ENCODE measurements at places on chromosomes 4 and X. TPM values are rescaled to one million over a fixed set of nuclear protein-coding genes. Genes with fewer than 3 reads are reported as not detected.

GRCh38 chr4:77010841-77011354 is 61.3 kb downstream of the SEPTIN11 start:
- DNase-seq, result no peak

- DNase-seq, result no peak
These were observed 138.5 kb downstream of the GRIA3 start for GRCh38 chrX:123322536-123322935.

CCSER1 gene
- 88.0 TPM for total RNA-seq

DNA sequence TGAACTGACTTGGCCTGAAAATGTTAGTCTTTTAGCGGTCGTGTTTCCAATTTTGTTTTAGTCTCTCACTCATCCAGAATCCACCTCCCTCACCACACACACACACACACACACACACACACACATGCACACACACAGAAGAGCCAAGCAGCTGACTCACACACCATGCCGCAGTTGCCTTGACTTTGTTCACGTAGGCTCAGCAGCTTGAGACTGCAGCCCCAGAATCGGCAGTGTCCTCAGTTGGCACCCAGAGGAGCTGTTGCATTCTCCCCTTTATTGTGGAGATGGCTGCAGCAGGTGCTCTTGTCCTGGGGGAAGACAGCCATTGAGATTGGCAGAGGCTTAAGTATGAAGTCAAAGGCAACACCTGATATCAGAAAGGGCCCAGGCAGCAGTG is 20.9 kb upstream of the XPNPEP2 start:
- DNase-seq, result no peak

FHDC1 gene
- total RNA-seq, result 7.1 TPM

- no peak for DNase-seq
These were observed 50.6 kb upstream of the RAPGEF2 start for GRCh38 chr4:159052315-159052714.

DNA sequence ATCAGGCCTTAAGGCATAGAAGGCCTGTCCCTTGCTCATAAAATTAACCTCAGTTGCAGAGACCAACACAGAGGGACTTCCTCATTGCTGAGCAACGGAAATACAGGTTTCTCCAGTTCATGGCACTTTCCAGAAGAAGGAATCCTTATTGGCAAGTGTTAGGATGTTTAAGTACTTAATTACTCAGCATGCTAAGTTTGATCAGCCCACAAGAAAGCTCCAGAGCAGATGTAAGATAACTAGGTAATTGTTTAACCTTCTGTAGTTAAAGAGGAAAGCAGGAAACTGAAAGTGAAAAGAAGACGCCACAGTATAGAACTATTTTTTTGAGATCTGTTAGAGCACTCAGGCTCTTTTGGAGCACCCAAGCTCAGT is 33.5 kb downstream of the SMS start:
- peak; percentile 40 for DNase-seq

GRCh38 chrX:47605024-47605423 is 14.6 kb downstream of the SYN1 start:
- DNase-seq, result no peak

DNA sequence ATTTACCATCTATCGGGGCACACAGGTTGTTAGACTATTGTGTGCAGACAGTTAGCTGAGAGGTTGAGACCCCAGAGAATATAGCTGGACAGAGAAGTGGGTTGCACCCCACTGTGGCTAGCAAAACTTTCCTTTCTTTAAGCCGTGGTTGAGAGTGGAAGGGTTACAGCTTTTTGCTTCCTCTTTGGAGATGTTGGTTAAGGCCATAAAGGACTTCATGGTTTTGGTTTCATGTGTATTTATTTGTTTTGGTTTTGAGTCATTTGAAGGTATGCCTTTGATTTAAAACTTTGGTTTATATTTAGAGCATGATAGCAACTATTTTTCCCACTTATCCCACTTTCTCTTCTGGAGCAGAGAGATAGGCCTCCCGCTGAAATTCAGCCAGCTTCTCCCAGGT is 274.3 kb upstream of the IL1RAPL1 start:
- no peak for DNase-seq

GPM6B gene
- 47.2 TPM for total RNA-seq

DNA sequence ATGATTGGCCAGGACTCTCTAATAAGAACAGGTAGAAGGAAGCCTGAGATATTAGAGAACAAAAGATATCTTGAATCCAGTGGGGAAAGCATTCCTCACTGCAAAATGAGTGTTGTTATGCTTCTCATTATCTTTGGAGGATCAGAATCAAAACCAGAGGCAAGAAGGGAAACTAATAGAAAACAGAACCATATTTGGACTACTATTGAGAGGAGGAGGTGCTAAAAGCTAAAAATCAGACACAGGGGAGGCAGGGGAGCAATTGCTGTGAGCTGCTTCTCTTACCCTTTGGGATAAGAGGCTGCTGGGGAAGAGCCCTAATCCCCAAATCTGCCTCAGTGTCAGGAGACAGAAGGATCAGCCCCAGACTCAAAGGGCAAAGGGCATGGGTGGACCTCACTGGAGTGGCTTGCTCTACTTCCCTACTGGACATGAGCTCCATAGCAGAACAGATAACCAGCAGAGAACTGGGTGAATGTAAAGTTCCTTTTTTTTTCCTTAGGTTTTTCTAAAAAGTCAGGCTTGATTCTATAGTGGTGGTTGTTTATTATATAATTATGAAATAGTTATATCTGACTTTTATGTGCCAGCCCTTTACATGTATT is 60.1 kb downstream of the SEPTIN11 start:
- DNase-seq, result no peak

DNA sequence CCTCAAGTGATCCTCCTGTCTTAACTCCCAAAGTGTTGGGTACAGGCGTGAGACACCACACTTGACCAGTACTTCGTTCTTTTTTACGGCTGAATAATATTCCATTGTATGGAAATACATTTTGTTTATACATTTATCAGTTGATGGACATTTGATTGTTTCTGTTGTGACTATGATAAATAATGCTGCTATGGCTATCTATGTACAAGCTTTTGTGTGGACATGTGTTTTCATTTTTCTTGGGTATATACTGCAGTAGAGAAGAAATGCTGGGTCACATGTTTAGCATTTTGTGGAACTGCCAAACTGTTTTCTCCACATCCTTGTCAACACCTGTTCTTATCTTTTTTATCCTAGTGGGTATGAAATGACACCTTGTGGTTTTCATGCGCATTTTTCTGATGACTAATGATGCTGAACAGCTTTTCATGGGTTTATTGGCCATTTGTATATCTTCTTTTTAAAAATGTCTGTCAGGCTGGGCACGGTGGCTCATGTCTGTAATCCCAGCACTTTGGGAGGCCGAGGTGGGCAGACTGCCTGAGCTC is 37.3 kb downstream of the SAT1 start:
- DNase-seq, result no peak

DNA sequence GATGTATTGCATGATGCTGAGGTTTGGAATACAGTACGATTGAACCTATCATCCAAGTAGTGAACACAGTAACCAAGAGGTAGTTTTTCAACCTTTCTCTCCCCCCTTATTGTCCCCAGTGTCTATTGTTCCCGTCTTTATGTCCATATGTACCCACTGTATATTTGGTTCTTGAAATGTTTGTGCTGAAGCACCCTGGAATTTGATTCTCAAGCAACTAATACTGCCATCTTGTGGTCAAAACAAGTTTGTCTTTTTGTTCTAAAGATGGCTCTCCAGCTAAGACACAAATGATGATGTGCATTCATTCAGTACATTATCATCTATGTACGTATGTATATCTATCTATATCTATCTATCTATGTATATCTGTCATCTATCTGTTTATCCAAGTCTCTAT is 33.5 kb upstream of the DCX start:
- no peak for DNase-seq

DNA sequence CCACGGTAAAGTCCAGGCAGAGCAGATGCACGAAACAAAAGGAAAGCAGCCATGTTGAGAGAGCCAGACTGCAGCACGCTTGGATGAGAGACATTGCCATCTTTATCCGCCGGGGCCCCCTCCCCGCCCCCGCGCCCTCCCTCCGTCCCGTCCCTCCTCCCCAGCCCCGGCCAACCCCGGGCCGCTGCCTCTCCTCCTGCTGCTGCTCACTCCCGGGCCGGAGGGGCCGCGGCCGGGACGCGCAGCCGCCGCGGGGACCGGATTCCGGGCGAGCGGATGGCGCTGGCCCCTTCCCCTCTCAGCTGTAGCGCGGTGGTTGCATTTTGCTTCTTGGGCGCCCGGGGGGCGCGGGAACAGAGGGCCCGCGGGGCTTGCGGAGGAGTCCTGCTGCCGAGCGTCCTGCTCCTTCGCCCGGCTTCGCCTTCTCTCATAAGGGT is 542 bp downstream of the RNF150 start:
- no peak for DNase-seq

- no peak for DNase-seq
These were observed 21.3 kb downstream of the ETDA start for GRCh38 chrX:135273162-135273561.

GRCh38 chr4:83558680-83559079 is 22.8 kb downstream of the GPAT3 start:
- no peak for DNase-seq

- DNase-seq, result no peak
These were observed 481.8 kb downstream of the FGF13 start for GRCh38 chrX:138229718-138230117.

GRCh38 chr4:27763830-27764525 is 903.3 kb downstream of the STIM2 start:
- DNase-seq, result no peak

DNA sequence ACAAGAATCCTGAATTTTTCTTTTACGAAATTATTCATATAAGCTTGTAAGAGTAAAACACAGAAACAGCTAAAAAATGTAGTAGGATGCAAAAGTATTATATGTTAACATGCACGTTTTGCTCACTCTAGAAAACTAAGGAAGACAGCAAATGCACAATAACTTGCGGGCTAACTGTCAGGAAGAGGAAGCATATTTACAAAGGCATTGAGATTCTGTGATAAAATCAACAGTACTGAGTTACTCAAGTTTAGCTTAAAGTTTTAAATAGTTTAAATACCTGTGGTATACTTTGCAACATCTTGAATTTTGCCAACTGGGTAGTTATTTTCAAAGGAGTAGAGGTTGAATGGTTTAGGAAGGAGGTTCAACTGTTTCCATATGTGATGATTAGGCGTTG is 37.0 kb downstream of the SH2D1A start:
- DNase-seq, result no peak

DNA sequence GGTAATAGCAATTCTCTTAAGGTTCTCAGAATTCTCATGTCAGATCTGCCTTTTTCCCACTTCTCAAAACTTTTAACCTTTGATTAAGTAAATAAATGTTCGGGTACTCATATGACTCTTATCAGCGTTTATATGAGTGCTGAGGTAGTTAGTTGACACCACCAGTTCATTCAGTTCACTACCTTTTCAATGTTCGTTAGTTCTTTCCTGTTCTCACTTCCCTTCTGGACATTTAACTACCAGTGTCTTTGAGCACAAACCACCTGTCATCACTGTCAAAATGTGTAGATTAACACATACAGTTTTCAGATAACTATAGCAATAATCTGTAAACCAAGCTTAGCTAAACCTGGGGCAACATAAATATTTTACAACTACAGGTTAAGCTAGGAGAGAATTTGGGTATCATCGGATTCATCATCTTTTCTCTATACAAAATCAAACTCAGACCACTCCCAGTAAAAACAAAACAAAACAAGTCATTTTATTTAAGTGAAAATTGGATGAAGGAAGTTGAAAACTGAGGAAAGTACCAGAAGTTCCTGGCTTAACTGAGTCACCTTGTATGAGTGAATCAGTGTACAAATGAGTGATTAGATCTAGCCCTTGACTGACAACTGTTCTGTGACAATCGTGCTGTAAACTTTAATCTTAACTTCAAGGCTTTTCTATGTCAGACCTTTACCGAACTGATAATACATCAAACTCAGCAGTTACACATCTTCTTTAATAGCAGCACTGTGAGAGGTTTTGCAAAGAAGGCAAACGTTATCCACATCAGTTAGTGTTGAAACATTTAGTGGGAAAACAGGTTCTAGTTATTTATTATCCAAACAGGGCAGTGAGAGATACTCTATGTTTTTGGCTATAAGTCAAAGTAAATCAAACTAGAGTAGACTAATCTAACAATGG is 41.9 kb downstream of the ARHGEF38 start:
- peak; percentile 40 for DNase-seq

IL1RAPL2 gene
- 3.3 TPM for total RNA-seq

GRCh38 chrX:30592831-30593230 is 15.3 kb upstream of the TASL start:
- DNase-seq, result no peak

BLTP1 gene
- total RNA-seq, result 221 TPM

DNA sequence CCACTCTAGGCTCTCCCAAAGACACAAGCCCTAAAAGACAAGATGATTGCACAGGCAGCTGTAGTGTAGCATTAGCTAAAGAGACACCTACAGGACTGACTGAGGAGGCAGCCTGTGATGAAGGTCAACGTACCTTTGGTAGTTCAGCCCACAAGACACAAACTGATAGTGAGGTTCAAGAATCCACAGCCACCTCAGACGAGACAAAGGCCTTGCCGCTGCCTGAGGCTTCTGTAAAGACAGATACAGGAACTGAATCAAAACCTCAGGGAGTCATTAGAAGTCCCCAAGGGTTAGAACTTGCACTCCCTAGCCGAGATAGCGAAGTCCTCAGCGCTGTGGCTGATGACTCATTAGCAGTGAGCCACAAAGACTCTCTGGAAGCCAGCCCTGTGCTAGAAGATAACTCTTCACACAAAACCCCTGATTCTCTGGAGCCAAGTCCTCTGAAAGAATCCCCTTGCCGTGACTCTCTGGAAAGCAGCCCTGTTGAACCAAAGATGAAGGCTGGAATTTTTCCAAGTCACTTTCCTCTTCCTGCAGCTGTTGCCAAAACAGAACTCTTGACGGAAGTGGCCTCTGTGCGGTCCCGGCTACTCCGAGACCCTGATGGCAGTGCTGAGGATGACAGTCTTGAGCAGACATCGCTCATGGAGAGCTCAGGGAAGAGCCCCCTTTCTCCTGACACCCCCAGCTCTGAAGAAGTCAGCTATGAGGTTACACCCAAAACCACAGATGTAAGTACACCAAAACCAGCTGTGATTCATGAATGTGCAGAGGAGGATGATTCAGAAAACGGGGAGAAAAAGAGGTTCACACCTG is 306.3 kb downstream of the ANK2 start:
- no peak for DNase-seq

DNA sequence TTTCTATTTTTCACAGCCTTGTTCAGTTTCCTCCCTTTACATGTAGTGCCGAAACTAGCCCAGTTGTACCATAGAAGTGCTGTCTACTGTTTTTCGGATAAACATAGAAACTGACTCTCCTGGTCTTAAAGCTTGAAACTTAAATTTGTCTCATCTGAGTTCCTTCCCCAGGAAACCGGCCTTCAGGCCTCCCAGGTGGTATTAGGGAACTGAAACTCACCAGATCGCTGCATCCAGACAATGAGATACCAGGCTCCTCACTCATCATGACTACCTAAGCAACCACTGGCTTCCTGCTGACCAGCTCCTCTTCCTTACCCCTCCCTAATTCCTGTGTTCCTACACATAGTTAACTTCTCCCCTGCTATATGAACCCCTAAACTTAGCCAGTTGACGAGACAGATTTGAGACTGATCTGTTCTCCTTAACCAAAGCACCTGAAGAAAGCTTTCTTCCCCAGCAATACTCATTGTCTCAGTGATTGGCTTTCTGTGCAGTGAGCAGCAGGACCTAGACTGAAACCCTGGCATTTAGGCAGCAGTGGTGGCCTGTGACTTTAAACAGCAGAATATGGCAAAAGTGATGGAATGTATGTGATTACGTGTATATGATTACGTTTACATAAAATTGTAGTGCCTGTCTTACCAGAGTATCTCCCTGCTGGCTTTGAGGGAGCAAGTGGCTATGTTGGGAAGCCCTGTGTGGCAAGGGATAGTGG is 959.1 kb upstream of the LCORL start:
- no peak for DNase-seq

ADGRG2 gene
- total RNA-seq, result 1.5 TPM

HERC5 gene
- total RNA-seq, result 9.1 TPM

All from urinary bladder (tissue), 4 donors.